ENCODE measurements at places on chromosomes 2 and 18. TPM values are rescaled to one million over a fixed set of nuclear protein-coding genes. Genes with fewer than 3 reads are reported as not detected.

GRCh38 chr2:127096718-127097470 lies 10.1 kb downstream of the BIN1 start:
- DNase-seq: peak; percentile 68

GRCh38 chr2:159817283-159817682 lies 19.3 kb upstream of the CD302 start:
- no peak for DNase-seq

DNA sequence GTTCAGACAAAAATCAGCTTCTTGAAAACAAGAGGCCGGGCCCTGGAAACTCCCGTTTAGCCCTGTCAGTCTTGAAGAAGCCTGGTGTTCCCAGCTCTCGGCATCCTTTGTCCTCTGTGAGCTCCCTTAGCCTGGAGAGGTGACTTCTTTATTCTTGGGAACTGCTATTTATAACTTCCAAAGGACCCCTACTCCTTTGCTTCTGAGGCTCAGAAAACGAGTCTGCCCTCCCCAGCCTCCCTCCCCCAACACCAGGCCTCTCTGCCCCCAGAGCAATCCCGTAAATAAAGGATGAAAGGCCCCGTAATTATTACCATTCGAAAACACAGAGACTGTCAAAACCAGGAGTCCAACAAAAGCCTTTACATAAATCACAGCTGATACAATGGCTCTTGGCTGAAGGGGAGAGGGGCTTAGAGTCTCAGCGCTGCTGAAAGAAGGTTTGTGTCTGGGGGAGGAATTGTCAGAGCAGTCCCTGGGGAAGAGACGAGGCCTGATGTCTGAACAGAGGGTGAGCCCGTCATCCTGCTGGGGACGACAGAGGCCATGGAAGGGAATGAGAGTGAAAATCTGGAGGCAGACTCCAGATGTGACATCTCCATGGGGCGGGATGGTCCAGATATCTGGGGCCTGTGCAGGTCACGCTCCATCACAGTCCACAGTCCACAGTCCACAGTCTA lies 283.0 kb downstream of the MYCN start:
- DNase-seq: no peak

DNA sequence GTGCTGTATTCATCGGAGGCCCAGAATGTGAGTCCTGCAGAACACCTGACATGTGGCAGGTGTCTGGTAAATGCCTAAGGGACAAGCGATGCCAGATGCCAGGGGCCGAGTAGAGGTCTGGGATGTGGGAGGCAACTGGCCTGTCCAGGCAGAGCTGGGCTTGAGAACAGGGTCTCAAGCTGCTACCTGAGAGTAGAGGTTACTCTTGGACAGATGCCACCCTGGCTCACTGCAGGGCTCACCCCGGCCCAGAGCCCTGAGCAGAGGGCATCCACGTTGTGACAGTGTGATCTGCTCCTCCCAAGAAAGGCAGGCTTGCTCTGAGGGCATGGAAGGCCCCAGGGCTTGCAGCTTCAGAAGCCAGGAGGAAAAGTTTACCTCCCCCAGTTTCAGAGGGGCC lies 692.0 kb upstream of the ID2 start:
- no peak for DNase-seq

- no peak for DNase-seq
Measured at GRCh38 chr18:64416990-64417389, 268.1 kb upstream of the LINC00305 start.

The KCNF1 gene
- not detected for total RNA-seq

DNA sequence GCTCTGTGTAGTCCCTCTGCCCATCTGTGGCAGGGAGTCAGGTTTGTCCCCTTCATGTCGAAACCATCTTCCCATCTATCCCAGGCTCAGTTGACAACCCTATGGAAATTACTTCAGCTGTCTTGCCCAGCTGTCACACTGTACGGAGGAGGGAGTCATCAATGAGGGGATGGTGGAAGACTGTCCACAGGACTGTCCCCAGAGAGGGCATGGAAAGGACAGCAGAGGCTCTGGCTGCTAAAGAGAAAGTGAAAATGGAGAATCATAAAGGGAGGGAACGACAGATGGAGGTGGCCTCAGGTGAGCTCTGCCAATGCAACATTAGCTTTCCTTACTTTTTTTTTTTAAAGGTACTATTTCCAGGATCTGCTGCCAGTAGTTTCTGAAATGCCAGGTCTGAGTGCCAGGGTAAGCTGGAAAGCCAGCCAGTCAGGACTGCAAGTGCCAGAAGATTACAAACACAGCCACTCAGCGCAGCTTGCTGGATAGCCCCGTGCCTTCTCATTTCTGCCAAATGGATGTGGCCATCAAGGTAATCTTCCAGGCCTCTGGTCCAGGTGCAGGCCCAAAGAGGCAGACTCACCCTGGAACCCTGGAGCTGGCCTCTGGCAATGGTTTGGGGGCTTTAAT lies 192.8 kb downstream of the AGPS start:
- DNase-seq: no peak

DNA sequence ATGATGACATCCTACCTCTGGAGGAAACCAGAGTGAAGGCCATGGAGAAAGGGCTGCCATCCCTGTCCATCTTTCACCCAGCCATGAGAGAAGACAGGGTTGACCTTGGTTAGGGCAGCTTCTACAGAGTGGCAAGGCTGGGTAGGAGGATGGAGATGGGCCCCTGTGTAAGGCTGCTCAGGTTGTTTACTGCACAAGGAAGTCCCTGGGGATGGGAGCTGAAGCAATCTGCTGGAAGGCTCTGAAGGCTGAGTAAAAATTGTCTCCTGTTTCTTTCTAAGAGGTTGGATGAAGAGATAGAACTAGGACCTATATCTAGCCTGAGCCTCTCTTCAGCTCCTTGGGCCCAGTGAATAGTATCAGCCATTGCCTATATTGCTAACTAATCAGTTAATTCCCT lies 14.4 kb downstream of the ELMOD3 start:
- no peak for DNase-seq

The MDH1B gene
- total RNA-seq: 1.5 TPM

The C1QL2 gene
- not detected for total RNA-seq

The MC5R gene
- not detected for total RNA-seq

GRCh38 chr2:24850944-24851343 lies 57.7 kb downstream of the CENPO start:
- DNase-seq: peak; percentile 28

DNA sequence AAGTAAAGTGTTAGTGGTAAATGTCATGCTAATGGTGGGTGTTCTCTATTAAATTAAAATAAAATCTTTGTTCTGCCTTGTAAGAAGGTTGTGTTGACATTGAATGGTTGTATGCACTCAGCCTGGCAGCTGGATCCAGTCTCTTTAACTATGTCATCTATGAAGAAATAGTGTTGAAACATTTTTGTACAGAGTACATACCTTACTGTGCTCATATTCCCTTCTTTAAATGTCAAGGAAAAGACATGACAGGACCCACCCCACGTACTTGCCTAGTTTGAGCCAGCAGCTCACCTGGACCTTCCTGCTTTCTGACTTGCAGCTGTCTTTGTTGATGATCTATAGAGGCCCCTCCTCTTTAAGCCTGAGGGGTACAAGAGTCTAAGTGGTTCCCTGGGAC lies 85.6 kb upstream of the ST3GAL5 start:
- no peak for DNase-seq

GRCh38 chr2:32647180-32647651 lies 19.4 kb downstream of the TTC27 start:
- no peak for DNase-seq

The PER2 gene
- total RNA-seq: 2.9 TPM

- no peak for DNase-seq
Measured at GRCh38 chr2:224658780-224659405, 57.3 kb downstream of the CCDC195 start.

The PROKR1 gene
- not detected for total RNA-seq

The CNDP1 gene
- 0.22 TPM for total RNA-seq

GRCh38 chr2:38723173-38723572 lies 28.0 kb downstream of the SRSF7 start:
- DNase-seq: no peak

DNA sequence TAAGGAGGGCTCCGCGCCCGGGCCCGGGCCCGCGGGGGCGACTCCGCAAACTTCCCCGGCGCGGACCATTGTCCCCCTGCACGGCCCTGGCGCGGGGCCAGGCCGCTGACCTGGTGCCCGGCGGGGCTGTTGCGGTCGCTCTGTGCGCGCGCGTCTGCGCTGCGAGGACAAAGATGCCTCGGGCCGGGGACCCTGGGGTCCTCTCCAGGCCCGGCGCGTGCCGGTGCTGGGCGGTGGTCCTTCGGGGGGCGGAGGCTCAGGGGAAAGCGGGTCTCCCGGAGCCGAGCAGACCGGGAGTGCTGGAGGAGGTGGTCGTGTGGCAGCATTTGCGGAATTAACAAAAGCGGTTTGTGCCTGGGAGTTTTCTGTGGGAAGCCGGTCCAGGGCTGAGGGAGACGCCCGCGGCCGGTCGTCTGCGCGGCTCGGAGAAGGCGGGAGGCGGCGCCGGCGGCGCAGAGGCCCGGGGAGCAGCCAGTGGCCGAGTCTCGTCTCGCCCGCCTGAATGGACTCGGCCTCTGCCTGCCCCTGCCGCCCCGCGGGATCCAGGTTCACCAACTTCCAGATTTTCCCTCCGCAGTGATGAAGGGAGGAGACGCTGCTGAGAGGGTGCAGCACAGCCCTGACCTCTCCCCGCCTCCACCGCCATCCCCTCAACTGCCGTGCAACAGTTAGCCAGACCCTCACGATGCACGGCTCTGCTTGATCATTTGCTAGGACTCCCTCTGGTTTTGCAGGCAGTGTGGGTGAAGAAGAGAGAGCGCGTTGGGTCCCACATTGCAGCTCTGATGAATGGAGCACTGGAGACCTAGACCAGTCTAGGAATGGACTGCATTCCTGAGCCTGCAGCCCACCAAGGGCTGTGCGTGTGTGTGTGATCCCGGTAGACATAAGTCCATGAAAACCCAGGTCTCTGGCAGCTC lies 705 bp downstream of the EFR3B start:
- no peak for DNase-seq

- no peak for DNase-seq
Measured at GRCh38 chr2:146041274-146041910, 1521.5 kb upstream of the ZEB2 start.

The CYP26B1 gene
- total RNA-seq: 4.9 TPM

- DNase-seq: no peak
Measured at GRCh38 chr18:59724103-59724502, 26.9 kb upstream of the CCBE1 start.

DNA sequence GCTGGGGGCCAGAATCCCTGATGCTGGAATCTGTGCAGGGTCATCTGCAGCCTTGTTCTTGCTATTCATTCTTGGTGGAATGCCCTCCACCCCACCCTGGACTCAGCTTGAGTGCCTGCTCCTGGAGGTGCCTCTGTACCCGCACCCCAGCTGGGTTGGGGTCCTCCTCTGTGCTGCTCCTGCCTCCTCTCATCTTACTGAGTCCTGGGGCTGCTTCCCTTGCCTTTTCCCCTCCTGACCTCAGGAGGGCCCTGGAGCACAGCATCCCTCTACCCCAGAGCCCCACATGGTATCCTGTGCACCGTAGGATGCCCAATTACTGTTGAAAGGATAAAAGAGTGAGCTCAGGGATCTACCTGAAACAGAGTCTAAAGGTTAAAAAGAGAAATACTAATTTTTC lies 81.6 kb downstream of the CIB4 start:
- DNase-seq: no peak

The SLC66A2 gene
- total RNA-seq: 29.1 TPM

- DNase-seq: no peak
Measured at GRCh38 chr18:65409261-65409660, 341.6 kb upstream of the CDH7 start.
